CD4-positive, alpha-beta T cell treated with Interleukin-17A for 4 hours (primary cell): ENCODE measurements at places on chromosomes 2 and 18.

- DNase-seq: no peak
These were observed 67.1 kb upstream of the DSG1 start for GRCh38 chr18:31250902-31251301.

DNA sequence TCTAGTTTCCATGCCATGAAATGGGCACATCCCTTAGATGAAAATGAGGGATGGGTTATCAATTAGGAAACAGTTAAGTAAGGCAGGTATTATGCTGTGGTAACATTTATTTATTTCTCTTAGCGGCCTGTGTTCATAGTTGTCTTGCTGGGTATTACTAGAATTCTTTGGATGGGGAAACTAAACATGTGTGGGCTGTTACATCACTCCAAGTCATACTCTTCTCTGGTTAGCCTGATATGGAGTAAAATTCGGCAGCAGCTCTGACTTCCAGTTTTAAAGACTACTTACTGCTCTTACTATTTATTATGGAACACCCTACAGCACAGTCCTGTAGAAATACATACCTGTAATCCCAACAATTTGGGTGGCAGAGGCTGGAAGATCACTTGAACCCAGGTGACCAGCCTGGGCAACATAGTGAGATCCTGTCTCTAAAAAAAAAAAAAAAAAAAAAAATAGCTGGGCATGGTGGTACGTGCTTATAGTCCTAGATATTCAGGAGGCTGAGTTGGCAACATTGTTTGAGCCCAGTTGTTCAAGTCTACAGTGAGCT, 33.1 kb upstream of the RASGRP3 start:
- no peak for DNase-seq

GRCh38 chr2:75596784-75597183, 36.0 kb upstream of the EVA1A start:
- no peak for DNase-seq

DNA sequence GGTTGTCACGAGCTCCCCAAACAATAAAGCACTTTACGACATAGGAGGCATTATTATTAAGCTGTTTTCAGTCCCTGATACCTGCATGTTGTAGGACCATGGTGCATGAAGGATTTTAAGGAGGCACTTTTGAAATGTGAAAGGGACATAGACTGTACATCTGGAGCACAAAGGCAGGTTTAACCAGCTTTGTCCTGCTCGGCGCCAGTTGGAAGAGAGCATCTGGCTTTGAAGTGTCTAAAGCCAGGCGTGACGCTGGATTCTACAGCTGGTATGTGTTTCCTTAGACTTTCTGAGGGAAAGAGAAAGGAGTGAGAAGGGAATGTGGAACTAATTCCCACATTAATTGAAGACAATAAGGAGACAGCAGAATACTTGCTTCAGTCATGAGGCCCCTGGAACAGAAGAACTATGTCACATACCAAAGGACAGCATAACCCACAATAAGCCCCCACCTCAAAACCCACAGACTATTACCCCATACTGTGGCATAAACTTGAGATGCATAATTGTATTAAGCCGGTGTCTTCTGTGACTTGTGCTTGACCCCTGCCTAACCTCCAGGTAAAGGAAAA, 381.0 kb upstream of the MEX3C start:
- DNase-seq: no peak

DNA sequence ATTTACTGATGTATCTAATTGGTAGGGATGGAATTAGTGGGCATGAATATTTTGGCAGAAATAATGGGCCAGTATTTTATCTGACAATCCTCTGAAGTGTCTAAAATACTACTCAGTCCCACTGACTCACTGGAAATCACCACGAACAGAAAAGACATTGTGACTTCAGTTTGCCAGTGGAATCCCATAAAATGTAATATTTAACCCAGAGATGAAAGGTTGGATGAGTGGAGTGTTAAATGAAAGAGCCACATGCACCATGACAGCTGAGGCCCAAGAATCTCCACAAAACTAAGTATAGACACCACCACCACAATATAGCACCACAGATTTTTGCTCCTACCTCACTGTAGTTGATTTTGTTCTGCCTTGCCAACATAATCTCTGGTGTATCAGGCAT, 103.9 kb downstream of the NEB start:
- no peak for DNase-seq

GRCh38 chr2:27647737-27648136, 15.7 kb downstream of the SUPT7L start:
- DNase-seq: no peak

- peak; percentile 14 for DNase-seq
These were observed 5.7 kb downstream of the SLC40A1 start for GRCh38 chr2:189574793-189575475.

DNA sequence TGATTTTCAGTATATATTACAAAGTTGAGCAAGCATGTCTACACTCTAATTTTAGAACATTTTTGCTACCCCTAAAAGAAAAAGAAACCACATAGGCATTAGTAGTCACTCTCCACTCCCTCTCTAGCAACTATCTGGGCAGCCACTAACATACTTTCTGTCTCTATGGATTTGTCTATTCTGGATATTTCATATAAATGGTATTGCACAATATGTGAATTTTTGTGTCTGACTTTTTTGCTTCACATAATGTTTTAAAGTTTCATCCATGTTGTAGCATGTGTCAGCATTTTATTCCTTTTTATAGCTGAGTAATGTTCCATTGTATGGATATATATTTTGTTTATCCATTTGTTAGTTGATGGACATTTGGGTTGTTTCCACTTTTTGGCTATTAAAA, 232.5 kb upstream of the CTAGE1 start:
- DNase-seq: no peak

DNA sequence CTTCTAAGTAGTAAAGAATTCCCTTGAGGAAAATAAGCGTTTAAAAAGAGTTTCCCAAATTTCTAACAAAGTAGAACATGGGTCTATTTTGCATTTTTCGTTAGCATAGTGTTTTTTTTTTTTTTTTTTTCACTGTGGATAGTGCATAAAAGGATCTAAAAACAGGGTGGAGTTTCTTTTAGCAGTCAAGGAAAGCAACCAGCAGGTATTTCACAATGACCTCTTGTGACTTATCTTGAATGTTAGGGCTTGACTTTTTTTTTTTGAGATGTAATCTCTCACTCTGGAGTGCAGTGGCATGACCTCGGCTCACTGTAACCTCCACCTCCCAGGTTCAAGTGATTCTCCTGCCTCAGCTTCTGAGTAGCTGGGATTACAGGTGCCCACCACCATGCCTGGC, 14.9 kb upstream of the DGKD start:
- DNase-seq: no peak

DNA sequence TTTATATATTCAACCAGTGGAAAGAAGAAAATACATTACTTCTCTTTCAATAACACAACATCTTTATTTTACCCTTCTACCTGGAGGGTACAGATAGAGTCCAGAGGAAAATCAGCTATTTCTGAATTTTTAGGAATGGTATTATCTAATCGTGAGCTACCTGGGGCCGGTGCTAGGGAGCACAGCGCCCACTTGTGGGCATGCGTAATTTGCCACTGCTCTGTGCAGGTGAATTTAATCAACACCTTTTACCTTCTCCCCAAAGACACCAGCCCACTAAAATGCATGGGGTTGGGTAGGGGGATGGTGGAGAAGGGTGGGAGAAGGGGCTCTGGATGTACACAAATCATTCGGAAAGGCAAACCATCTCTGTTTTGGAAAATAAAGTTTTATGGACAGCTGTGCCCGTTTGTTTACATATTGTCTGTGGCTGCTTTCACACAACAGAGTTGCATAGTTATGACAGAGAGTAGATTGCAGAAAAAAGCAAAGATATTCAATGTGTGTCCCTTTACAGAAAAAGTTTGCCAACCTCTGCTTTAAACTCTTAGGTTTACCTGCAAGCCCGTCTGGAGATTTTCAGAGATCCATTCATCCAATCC, 51.5 kb upstream of the DCC start:
- DNase-seq: no peak
